IMR-90 (cell line): ENCODE measurements at places on chromosomes 16 and 17.

- DNase-seq: no peak
Observed at GRCh38 chr17:83064732-83065659, 14.4 kb upstream of the METRNL start.

GRCh38 chr17:31411707-31412285 lies 20.3 kb downstream of the RAB11FIP4 start:
- no peak for DNase-seq

DNA sequence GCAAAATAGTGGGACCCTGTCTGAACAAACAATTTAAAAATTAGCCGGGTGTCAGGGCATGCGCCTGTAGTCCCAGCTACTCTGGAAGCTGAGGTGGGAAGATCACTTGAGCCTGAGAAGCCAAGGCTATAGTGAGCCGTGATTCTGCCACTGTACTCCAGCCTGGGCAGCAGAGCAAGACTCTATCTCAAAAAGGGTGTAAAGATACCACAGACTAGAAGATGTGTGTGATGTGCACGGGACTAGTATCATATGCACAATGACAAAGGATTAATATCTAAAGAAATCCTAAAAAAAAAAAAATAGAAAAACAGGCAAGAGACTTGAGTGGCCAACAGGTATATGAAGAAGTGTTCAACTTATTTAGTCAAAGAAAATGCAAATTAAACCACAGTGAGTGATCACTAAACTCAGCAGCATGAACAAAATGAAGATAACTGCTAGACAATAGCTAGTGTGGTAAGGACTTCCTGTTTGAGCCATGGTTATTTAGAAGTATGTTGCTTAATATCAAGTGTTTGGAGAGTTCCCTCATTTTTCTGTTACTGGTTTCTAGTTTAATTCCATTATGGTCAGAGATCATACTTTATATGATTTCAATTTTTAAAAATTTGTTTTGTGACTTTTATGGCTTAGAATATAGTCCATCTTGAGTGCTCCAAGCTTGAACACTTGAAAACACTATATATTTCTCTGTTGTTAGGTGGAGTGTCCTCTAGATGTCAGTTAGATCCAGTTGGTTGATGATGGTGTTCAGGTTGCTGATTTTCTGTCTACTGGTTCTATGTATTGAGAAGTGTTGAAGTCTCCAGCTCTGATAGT lies 14.7 kb upstream of the SLX4 start:
- DNase-seq: no peak

DNA sequence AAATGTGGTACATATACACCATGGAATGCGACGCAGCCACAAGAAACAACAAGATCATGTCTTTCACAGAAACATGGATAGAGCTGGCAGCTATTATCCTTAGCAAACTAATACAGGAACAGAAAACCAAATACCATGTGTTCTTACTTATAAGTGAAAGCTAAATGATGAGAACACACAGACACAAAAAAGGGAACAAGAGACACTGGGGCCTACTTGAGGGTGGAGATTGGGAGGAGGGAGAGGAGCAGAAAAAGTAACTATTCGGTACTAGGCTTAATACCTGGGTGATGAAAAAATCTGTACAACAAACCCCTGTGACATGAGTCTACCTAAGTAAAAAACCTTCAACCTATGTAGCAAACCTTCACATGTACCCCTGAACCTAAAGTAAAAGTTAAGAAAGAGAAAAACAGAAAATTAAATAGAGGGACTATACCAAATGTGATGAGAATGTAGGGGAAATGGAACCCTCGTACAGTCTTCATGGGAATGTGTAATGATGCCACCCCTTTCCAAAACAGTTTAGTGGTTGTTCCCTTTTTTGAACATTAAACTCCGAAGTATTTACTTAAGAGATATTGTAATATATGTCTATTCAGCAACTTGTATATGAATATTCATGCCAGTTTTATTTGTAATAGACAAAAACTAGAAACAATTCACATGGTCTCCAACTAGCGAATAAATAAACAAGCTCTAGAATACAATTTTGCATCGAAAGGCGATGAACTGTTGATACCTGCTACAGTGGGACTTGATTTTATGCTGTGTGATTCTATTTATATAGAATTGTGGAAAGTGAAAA lies 33.9 kb downstream of the AHSP start:
- no peak for DNase-seq

DNA sequence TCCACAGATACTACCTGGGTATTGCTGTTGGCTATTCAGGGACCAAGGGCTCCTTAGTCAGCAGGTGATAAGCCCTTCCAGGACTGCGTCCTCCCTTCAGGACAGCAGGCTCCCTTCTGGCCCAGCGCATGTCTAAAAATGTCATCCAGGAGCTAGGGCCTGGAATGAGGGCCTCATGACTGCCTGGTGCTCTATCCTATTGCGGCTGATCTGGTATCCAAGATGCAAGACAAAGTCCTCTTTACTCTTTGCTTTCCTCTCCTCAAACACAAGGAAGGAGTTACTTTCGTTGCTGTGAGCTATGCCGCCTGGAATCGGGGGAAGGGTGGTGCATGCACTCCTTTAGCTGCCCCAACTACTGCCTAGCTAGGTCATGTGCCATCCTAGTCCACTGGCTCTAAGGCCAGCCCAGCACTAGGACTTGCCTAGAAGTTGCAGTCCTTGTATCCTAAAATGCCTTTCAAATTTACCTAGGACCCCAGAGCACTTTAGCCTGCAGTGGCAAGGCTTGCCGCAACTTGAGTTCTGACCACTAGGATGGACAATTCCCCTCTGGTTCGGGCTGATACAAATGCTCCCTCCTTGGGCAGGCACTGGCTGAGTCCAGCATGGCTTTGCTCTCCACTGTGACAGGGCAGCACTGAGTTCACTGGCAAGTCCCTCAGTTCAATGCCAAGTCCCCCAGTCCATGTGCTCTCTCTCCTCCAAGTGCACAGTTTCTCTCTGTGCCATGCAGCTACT lies 10.1 kb upstream of the TMEM219 start:
- DNase-seq: no peak

GRCh38 chr16:1705688-1706385 lies at the start of gene MAPK8IP3:
Gene MAPK8IP3, plus strand, starts transcription at chr16:1706195. Its CDS starts 145 bp downstream, at chr16:1706340.
- peak; percentile 82 for DNase-seq

GRCh38 chr17:74444406-74444805 lies 12.5 kb downstream of the GPRC5C start:
- DNase-seq: no peak
